ENCODE measurements at places on chromosomes 2 and 18.

DNA sequence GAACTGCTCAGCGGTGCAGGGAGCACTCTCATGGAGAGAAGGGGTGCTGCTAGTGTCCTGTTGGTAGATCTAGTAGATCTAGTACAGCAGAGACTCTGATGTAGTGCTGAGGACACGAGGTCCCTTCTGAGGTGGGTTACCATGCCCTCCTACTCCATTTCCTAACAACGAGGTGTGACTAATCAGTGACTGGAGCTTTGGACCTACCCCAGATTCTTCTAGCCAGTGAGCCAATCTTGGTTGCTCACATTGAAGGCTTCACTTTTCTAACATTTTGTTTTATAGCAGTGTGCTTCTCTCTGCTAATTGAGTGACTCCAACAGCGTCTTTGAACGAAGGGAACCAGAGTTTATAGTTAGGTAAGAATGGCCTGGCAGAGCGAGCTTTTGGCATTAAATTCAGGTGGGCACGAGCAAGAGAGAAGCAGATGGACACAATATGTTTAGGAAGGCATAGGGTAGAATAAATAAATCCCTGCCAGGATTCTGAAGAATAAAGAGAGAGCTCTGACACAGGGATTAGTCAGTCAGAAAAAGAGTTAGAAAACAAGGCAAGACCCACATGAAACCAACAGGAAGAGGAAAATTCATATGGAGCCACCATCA, 306.0 kb upstream of the RAB12 start:
- no peak for DNase-seq

DNA sequence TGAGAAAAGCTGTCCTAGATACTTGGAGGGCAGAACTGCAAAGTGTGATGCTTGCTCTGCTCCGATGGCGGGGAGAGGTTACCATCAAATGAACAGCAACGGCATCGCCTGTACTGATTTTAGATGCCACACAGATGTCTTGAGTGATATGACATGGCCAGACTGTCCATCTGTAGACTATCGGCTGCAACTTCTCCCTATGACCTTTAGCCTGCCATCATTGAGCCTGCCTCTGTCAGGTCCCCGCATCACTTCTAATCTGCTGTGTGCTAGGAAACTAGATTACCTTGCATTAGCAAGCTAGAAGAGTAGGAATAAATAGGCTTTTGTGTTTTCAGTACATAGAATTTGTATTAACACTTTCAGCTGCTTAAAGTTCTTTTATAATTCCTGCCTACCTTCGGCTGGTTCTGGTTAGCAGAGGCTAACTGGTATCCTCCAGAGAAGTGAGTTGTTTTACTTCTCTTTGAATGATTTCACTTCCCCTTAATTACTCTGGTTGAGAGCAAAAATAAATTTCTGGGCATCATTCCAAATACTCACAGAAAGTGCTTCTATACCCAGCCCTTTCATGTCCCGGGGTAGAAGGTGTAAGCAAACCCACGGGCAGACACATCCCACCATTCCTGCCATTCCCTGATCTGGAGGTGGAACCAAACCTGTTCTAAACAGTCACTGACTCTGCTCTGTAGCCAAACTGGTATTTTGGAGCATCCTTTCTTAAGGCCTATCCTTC, 24.0 kb downstream of the GAREM2 start:
- DNase-seq = no peak

- DNase-seq = no peak
Measured at GRCh38 chr18:55500316-55501086, 87.5 kb downstream of the TCF4 start.

GRCh38 chr18:58998401-58999203, 133.9 kb downstream of the ZNF532 start:
- DNase-seq = no peak

All from epithelial cell of prostate (primary cell).